ENCODE measurements at places on chromosomes 2 and 18.

DNA sequence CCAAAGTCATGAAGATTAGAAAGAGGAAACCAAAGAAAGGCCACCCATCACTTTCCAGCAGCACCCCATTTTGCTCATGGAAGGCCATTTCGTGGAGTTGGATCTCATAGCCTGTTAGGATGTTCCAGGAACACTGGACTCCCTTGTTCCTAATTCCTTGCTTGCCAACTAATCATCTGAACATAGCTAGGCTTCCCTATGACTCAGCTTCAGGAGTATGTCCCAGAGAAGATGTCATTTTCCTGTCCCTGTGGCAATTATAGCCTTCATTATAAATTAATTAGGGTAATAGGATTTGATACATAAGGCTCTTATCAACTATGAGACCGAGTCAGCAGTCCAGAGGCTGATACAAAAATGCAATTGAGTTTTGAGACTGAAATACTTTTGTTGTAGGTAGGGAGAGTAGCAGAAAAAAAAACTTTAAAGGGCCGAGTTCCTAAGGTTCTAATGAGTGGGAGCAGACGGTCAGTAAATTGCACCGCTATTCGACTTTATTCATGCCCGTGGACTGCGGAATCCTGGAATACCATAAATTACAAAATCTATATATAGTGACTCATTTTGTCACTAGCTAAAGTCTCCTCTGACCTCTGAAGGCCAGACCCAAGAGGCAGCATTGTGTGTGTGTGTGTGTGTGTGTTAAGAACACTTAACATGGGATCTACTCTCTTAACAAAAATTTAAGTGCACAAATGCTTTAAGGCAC is 311.8 kb downstream of the FBXO15 start:
- no peaks in the 10 kb centered on the region for H3K36me3 ChIP-seq
- H3K27ac ChIP-seq, result no peak overlapping the region
- no peaks in the 10 kb centered on the region for H3K27me3 ChIP-seq
- H3K4me3 ChIP-seq, result no peak overlapping the region
- DNase-seq, result no peak
- no peaks in the 10 kb centered on the region for H3K4me1 ChIP-seq

DNA sequence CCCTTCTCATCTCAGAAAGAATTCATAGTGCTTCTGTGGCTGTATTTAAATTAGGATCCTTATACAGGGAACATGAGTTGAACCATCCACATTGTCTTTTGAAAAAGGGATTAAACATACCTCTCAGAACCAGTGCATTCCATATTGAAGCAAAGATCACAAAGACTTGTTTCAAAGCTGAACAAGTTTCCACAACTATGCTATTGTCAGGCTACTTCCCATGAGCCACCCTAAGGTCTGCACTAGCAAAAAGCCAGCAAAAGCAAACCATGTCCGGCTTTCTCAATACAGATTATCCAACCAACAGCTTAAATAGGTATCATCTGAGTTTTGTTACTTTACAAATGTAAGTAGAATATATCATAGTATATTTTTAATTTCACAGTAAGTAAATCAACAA is 78.1 kb downstream of the SCG2 start:
- no peaks in the 10 kb centered on the region for H3K27me3 ChIP-seq
- H3K36me3 ChIP-seq, result no peaks in the 10 kb centered on the region
- no peak overlapping the region for H3K4me3 ChIP-seq
- no peak overlapping the region for H3K27ac ChIP-seq
- H3K4me1 ChIP-seq, result no peaks in the 10 kb centered on the region

DNA sequence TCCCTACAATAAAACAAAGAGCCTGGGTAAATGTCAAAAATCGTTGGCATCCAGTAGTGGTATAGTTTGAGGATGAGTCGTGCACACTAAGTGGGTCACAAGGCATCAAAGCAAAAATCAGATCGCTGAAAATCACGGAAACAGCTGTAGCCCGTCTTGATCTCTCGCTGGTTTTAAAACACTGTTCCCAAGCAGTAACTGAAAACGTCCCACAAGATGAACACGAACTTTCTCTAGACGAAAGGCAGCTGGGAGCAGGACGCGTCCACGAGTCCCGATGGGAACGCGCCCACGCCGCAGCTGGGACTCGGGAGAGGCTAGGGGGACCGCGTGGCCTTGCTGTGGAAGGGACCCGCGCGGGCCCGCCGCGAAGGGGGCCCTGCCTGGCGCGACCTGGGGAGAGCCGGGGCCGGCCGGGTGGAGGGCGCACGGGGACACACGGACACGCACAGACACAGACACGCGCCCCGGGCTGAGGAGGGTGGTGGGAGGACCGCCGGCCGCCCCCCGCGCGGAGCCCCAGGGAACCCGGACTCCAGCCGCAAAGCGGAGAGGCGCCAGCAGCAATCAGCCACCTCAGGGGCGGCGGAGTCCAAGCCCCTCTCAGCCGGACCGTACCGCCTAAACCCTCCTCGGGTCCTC is 651 bp downstream of the STK17B start:
- H3K36me3 ChIP-seq, result no peaks in the 10 kb centered on the region
- H3K4me1 ChIP-seq, result no peaks in the 10 kb centered on the region
- DNase-seq, result no peak
- H3K27ac ChIP-seq, result peak overlapping the region; percentile 82
- no peaks in the 10 kb centered on the region for H3K27me3 ChIP-seq

GRCh38 chr18:35968278-35968880 is 4.1 kb upstream of the RMP24 start:
- H3K4me3 ChIP-seq, result no peak overlapping the region
- H3K36me3 ChIP-seq, result no peaks in the 10 kb centered on the region
- no peak overlapping the region for H3K27ac ChIP-seq
- H3K27me3 ChIP-seq, result no peaks in the 10 kb centered on the region
- H3K4me1 ChIP-seq, result peaks cover 11% of the 10 kb centered on the region

DNA sequence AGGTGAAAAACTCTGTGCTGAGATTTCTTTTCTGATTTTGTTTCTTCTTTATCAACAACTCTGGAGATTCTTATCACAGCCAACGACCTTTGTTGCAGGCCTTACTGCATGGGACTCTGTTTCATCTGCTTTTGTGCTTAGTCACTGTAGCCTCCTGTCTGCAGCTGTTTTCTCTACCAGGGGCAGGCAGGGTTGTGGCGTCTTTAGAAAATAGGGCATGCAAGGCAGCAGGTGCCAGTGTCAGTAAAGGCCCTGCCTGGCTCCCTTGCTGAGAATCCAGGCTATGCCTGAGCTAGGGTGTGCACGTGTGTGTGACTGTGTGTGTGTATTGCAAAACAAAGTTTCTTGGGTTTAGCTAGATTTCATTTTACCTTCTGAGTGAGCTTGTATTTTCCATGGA is 14.6 kb upstream of the SLC9A2 start:
- no peak for DNase-seq
- no peaks in the 10 kb centered on the region for H3K4me1 ChIP-seq
- no peak overlapping the region for H3K27ac ChIP-seq

DNA sequence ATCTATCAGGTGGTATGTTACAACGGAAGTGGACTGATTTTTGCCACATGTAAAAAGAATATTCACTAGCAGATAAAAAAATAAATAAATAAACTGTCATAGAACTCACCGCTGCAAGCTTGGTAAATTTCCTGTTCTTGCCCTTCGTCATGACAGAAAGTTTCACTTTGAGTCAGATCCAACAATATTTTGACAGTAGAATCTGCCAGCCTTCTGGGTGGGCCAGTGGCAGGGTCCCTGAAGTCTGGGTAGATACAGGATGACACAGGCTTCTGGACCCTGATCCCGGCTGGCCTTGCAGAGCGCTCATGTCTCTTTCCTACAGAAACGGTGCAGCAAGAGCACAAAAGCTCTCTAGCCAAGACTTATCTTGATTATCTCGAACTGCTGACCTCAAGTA is 97.8 kb upstream of the PMAIP1 start:
- H3K36me3 ChIP-seq, result no peaks in the 10 kb centered on the region
- no peaks in the 10 kb centered on the region for H3K27me3 ChIP-seq
- H3K27ac ChIP-seq, result no peak overlapping the region
- H3K4me3 ChIP-seq, result no peak overlapping the region
- H3K4me1 ChIP-seq, result no peaks in the 10 kb centered on the region

GRCh38 chr18:8814206-8814605 is 108.8 kb downstream of the MTCL1 start:
- no peaks in the 10 kb centered on the region for H3K36me3 ChIP-seq
- no peaks in the 10 kb centered on the region for H3K4me1 ChIP-seq
- no peak overlapping the region for H3K4me3 ChIP-seq
- no peaks in the 10 kb centered on the region for H3K27me3 ChIP-seq

Measured in ascending aorta (tissue), 2 donors.